ENCODE measurements at places on chromosomes 4 and X.

GRCh38 chrX:131944936-131945902 lies 77.9 kb upstream of the STK26 start:
- DNase-seq, result no peak

DNA sequence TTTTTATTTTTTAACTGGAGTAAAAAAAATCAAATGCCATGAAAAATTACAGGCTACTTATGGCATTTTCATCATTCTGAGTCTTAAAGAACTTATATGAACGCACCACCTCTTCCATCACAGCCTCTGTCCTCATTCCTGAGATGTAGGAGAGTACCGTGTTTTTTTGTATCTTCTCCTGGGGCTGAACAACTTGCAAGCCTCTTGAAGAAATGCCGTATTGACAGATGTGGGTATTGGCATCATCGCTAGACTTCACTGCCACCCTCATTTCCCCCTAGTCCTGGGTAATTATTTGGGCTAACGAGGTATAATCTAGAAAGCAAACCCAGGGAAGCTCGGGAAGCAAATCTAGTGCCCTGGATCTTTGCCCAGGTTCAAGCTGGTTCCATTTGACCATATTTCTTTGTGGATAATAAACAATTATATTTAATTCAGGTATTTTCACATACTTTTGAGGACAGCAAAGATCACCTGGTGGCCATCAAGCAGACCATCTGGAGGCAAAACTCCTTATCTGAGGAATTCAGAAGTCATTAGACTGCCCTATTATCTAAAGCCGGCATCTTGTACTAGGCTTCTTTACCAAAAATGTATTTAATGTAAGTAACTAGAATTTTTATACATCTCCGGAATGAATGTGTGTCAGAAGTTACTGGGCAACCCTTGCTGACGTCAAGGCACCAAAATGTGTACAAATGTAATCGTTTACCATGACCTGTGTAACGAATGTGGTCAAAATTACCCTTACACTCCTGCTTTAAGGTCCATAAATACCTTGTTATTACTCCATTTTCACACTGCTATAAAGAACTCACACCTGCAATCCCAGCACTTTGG lies 55.9 kb upstream of the WDR19 start:
- DNase-seq, result no peak

- DNase-seq, result no peak
Observed at GRCh38 chr4:18980516-18981233, 959.1 kb upstream of the LCORL start.

DNA sequence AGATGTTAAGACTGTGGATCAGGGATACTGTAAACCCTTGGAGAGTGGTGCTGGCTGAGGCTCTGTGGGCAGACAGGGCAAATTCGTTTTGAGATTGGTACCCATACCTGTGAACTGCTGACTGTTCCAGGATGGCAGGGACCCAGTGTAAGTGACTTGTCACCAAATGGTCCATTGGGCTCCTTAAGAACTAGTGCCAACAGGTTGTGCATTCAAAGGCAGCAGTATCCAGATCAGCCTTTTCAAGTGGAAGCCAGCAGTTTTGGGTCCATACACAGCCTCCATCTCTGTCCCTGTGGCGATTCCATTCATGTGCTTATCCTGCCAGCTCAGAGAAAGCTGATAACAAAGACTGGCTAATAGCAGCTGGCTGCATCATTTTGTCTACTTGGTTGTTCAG lies 84.0 kb upstream of the SCOC start:
- no peak for DNase-seq

- DNase-seq, result no peak
Observed at GRCh38 chr4:97770222-97770621, 373.1 kb downstream of the STPG2 start.

- DNase-seq, result no peak
Observed at GRCh38 chr4:173367285-173367684, 3.5 kb upstream of the SAP30 start.

GRCh38 chr4:88661739-88662138 lies 35.9 kb downstream of the NAP1L5 start:
- DNase-seq, result no peak

DNA sequence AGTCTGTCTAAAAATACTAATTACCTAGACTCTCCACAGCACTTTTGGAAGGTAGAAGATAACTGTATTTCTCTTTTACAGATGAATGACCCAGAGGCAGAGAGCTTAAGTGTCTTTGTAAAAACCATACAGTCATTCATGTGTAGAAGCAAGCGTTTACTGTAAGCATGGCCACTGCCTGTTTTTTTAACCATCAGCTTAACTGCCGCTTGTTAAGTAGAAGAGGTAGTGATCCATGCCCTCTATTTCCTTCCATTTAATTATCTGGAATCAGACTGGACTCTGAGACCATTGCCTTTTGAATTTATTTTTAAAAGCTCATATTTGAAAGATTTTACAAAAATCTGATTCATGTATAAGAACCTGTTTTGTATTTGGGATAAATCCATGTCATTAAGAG lies 111.2 kb upstream of the TECRL start:
- no peak for DNase-seq

DNA sequence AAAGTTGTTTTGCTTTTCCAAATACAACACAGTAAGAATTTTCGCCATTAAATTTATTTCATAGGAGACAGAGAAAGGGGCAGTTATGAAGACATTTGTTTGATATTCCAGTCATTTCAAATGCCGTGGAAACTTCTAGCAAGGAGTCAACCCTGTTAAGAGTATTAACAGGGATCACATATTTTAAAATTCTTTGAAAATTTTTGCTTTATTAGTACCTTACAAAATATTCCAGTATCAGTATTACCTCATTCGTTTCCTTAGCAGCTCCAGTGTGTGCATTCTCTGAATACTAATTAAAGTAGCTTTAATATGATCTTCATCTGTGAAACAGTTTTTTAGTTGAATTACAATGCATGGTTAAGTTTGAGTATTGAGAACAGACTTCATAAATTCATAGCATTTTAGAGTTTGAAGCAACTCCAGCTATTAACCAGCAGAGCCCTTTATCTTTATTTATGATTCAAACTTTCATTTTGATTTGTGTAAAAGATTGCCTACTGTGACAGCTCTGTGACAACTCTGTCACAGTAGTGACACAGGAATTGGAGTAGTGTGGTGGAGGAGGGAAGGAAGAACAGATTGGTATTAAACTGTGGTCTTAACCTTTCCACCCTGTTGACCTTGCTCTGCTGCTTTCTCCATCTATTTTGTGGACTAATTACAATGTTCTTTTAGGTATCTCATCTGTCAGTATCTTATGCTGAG lies 86.3 kb downstream of the PDLIM5 start:
- no peak for DNase-seq

DNA sequence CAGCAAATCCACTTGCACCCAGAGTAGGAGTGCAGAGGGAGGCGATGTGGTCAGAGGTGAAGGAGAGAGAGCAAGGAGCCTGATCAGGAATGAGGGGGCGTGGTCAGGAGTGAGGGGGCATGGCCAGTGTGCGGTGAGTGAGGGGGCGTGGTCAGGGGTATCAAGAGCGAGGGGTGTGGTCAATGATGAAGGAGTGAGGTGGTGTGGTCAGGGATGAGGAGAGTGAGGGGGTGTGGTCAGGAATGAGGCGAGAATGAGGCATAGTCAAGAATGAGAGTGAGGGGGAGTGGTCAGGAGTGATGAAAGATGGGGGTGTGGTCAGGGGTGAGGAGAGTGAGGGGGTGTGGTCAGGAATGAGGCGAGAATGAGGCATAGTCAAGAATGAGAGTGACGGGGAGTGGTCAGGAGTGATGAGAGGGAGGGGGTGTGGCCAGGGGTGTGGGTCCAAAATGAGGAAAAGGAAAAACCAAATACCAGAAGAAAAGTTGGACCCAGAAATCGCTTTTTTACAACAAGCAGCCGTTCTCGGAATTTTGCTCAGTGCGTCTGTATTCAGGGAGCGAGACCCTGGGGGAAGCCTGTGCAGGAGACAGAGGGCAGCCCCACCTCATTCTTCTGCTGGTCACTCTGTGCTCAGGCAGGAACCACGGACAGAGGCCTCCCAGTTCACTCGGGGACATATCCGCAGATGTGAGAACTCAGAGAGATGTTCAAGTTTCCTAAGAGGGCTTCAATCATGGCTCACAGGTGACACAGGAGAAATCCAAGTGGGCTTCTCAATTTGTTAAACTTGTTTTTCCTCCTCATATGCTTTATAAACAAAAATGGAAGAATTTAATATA lies 47.5 kb downstream of the MAGEA1 start:
- no peak for DNase-seq

DNA sequence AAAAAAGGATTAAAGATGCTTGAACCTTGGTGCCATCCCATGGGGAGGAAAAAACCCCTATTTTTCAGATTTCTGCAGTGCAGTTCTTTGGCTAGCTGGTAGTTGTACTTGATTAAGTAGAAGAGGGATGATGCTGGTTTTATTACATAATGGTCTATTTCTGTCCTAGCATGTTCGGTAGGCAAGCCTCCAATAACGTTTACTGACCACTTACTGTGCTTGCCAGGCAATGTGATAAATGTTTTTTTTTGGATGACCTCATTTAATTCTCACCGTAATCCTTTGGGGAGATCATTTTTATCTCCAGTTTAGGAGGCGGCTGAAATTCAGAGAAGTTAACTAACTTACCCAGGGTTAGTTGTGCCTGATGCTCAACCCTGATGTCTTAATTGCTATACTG lies 92.1 kb upstream of the RPA4 start:
- DNase-seq, result no peak

DNA sequence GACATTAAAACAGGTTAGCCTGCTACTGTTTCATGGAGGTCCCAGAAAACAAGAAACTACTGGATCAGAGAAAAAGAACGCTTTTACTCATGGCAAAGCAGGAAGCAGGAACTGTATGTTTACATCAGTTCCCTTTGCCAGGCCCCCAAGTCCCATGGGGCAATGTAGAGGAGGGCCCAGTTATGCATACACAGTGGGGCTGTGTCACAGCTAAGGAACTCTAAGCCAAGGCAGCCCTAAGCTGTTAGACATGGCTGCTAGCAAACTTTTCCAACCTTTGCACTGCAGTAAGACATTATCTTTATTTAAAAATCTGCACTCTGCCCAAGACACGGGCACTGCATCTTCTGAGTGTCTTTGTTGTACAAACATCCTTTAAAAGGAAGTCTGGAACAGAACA lies 975.8 kb downstream of the C4orf33 start:
- DNase-seq, result no peak

GRCh38 chr4:177367336-177367735 lies 57.7 kb downstream of the NEIL3 start:
- no peak for DNase-seq

- DNase-seq, result peak; percentile 51
Observed at GRCh38 chr4:26330186-26330787, 9.5 kb downstream of the RBPJ start.

DNA sequence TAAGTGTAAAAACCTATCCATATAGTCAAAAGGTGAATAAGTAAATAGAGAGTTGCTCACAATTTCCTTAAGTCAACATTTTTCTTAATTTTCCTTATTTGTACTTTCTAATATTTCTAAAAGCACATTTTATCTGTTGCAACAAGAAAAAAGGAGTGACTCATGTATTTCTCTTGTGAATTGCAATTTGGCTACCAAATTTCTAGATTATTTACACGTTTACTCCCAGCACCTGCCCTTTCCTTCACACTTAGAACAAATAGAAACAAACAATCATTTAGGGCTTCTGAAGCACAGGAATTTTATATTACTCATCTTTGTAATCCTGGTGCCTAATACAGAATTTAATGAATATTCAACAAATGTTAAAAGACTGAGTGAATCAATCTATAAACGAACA lies 22.2 kb downstream of the BTC start:
- no peak for DNase-seq

DNA sequence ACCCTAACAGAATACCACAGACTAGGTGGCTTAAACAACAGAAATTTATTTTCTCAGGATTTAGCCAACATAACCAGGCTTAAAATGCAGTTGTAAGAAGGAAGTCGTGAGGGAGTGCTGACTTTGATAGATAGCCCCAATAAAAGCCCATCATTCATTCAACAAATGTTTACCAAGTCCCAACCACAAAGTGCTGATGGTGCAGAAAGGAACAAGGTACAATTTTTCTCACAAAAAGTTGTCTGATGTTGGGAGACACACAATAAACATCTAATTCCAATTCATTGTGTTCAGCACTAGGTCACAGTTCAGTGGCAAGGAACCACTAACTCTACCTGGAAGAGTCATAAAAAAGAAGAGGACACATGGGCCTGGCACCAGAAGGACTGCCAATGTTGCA lies 42.2 kb downstream of the AKAP4 start:
- no peak for DNase-seq

GRCh38 chr4:53929955-53930798 lies 134.2 kb downstream of the CHIC2 start:
- DNase-seq, result peak; percentile 30

- DNase-seq, result no peak
Observed at GRCh38 chrX:42616981-42617380, 161.0 kb downstream of the PPP1R2C start.

GRCh38 chr4:70994387-70995099 lies 1.1 kb downstream of the DCK start:
- no peak for DNase-seq

GRCh38 chrX:48058621-48059295 lies 12.7 kb downstream of the ZNF630 start:
- DNase-seq, result no peak

- no peak for DNase-seq
Observed at GRCh38 chrX:141662781-141663180, 35.8 kb downstream of the SPANXD start.

DNA sequence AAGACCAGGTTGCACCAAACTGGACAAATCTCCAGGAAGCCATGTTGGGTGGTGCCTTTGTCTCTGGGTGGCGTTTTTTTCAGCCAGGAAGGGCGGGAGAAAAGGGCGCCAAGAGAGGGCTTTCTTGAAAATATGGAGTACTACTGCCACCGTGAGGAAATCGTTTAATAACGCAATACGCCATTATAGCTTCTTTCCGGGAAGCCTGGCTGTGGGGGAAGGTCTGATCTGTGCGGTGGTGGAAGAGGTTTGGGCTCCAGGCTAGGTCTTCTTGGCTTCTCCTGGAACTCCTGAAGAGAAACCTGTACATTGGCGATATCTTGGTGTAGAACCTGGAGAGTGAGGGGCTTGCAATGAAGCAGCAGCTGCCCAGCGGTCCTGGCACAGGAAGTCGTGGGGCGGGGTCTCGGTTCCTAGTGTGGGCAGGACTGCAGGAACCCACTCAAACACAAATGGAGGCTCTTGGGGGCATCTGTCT lies 202.7 kb downstream of the OR13H1 start:
- no peak for DNase-seq
